ENCODE measurements at places on chromosomes 2 and 18.

GRCh38 chr2:112897624-112897978, 13.4 kb upstream of the IL37 start:
- DNase-seq: no peak

DNA sequence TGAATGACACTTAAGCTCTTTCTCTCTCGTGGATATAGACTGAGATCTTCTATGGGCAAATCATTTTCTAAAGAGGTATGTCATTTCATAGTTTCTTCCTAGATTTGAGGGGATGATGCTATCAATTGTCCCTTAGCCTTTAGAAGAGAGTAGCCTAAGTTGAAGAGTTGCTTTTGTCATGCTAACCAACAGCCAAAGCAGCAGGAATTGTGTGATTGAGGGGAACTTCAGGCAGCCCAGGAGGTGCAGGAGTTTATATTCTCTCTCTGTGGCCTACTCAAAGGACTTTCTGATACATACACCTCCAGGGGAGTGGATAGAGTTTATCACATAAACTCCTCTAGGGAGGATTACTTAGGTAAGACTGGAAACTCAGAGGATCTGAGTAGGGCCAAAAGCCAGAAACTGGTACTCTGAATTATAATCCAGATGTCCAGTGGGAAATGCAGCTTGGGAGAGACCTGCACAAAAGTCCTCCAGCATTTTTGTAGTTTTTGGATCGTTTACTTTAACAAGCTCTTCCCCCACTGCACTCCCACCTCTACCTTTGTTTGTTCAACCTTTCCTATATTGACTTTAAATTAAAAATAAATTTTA, 150.7 kb upstream of the CCDC68 start:
- DNase-seq: no peak

- peak; percentile 92 for DNase-seq
Measured at GRCh38 chr2:28413152-28413898, 20.7 kb downstream of the FOSL2 start.

DNA sequence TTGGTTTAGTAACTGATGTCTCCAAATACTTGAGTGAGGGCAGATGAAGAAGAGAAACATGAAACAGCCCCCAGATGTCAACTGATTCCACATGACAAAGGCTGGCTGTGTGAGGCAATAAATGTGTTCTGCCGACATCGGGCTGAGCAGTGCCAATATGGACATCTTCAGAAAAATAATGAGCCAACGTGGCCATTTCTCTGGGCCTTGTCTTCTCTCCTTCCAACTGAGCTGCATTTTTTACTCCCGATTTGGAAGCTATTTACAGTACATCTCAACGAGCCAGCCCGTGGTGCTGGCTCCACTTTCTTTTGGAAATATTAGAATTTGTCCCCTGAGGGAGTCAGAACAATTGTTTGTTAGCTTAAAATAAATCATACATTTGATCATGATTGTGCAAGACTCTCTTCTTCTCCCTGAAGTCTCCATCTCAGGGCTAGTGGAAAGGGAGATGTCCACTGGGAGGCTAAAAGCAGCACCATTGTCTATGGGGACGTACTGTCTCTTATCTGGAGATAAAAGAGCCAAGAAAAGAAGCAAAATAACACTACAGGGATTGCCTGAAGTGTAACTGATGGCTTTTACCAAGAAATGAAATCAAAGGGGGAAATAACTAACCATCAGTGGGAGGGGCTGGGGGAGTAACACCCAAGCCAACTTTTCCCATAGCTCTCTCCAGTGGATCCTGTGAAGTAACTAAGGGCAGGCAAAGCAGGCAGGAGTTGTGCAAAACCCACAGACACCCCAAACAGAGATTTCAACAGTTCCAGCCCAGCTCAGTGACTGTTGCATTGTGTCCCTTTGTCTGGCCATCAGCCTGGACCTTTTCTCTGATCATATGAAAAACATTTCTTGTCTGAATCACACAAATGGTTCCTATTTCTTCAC, 114.8 kb downstream of the RDH14 start:
- no peak for DNase-seq

DNA sequence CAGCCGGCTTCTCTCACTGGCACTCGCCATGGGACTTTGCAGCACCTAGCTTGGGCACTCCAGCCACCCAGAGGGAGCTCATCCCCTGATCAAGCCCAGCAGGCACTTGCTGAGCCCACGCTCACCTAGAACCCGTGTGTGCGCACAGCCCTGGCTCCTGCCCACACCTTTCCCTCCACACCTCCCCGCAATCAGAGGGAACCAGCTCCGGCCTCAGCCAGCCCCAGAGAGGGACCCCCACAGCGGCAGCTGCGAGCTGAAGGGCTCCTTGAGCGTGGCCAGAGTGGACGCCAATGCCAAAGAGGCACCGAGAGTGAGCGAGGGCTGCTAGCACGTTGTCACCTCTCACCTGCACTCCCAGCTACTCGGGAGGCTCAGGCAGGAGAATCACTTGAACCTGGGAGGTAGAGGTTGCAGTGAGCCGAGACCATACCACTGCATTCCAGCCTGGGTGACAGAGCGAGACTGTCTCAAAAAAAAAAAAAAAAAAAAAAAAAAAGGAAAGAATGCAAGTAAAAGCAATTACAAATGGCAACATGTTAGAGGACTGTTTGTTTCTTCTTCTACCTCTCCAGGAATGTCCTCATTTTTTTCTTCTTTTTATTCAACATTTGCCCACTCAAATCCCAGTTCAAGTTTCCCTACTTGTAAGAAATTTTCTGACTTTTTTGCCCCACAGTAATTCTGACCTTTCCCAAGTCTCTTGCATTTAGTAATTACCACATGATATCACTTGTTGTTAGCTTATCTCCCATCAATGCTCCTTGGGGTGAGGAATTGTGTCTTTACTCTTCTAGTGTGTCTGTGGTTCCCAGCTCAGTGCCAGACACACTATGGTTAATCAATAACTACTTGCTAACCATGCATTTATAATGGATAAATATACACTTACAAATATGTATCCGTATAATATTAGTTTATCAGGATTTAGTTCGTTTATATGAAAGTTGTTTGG, 40.6 kb upstream of the ST3GAL5 start:
- no peak for DNase-seq

DNA sequence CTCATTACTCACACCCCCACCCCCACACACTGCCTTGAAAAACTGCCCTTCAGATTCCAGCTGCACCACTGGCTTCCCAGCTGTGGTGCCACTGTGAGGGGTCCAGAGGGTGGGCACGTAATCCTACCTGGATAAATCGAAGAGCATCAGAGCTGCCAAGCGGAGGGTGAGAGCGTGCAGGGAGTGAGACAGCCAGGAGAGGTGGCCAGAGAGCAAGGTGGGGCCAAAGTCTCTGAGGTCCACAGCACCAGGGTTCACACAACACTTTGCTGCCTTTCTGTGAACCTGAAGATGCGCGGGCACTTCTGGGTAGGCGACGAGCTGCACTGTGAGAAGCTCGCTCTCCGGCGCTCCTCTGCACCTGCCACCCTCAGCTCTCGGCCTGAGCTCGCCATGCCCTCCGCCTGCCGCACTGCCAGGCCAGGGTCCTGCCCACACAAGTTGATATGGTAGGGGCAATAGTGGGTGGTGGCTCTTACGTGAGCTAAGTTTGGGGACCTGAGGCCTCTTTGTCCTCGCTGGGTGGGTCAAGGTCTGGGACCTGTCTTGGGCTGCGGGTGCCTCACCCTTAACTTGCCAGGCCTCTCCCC, 83.9 kb downstream of the MARCO start:
- no peak for DNase-seq

- no peak for DNase-seq
Measured at GRCh38 chr2:127630096-127630863, 15.7 kb upstream of the GPR17 start.

- DNase-seq: no peak
Measured at GRCh38 chr18:22238036-22238435, 68.6 kb downstream of the GATA6 start.

- DNase-seq: no peak
Measured at GRCh38 chr2:49167131-49167530, 12.8 kb upstream of the FSHR start.

DNA sequence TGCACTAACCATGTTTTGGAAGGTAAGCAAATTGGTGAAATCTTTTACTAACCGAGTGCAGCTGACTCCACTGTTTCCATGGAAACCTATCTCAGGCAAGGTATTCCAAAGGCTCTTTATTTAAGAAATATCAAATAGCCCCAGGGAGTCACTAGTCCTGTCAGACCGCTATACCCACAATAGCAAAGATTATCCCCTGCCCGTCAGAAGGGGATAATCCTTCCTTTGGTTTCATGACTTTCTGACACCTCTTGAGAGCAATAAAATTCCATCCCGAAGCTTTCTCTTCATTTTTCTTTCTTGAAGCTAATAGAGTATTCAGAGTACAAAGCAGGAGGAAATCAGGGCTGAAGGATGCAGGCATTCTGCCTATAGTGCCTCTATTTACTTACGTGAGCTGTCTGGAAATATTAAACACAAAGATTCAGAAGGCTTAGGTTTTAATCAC, 34.7 kb upstream of the MAP2 start:
- no peak for DNase-seq

DNA sequence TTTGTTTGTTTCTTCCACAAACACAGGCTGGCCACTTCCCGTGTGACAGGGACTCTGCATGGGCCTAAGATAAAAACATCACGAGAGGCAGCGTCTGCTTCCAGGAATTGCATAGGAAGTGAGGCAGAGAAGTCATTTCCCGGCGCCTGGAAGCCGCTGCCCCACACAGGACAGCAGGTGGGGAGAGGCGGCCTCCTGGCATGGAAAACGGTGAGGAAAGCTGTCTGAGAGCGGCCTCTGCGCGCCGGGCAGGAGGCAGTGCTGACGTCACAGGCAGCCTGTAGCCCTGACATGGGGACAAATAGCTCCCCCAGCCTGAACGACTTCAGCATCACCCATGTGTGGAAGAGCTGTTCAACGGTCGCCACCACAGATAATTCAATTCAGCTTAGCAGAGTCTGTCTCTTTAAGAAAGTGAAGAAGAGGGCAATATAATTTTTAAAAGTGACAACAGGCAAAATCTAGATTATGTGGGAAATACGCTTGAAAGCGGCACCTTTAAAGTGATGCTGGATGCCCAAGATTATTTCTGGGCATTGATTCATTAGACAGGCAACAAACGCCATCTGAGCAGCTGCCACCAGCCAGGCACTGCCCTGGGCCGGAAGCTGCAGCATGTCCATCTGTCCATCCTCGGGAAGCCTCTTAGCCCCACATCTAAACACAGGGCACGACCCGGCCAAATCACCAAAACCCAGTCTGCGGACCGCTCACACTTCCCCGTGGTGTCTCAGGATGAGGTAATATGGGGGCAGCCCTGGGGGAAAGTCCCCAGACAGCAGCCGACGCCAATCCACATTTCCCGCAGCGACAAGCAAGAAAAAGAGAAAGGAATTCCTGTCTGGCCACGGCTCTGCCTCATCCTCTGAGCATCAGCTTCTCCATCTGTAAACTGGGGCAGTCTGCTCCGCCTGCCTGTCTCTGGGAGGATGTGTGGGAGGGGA, 138.9 kb downstream of the PXDN start:
- DNase-seq: peak; percentile 47

- DNase-seq: no peak
Measured at GRCh38 chr2:99354070-99354469, 16.9 kb downstream of the EIF5B start.

GRCh38 chr2:26727641-26728561, 35.4 kb downstream of the KCNK3 start:
- DNase-seq: no peak

GRCh38 chr2:102021779-102022178, 30.0 kb downstream of the IL1R2 start:
- no peak for DNase-seq

DNA sequence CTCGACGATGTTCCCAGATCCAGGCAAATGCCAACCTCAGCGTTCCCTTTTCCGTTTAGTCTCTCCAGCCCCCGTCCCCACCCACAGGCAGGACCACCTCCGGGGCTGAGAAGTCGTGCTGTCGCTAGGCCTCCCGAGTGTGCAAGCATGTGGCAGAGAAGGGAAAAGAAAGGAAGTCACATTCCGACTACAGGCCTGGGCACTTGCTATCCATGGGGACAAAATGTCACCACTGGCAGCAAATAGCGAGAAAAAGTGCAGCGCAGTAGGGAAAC, 420 bp downstream of the PIGN start:
- DNase-seq: no peak

DNA sequence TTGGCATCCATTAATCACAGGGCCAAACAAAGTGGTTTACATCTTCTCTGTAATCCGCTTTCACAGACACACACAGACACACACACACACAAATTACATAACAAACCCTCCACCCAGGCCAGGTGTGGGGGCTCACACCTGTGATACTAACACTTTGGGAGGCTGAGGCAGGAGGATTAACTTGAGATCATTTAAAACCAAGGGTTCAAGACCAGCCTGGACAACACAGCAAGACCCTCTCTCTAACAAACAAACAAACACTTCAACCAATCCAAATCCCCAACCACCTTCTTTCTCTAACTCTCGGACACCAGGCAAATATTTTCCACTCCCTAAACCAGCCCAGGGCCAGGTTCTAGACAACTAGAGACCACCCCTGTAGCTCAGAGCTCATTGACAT, 79.5 kb upstream of the XPO1 start:
- DNase-seq: no peak

GRCh38 chr2:235238537-235238936, 255.3 kb upstream of the AGAP1 start:
- no peak for DNase-seq

- no peak for DNase-seq
Measured at GRCh38 chr2:174383796-174384195, 11.7 kb upstream of the SCRN3 start.

- DNase-seq: no peak
Measured at GRCh38 chr18:42228581-42228980, 273.5 kb downstream of the PIK3C3 start.

GRCh38 chr2:130302164-130302886, 40.4 kb upstream of the IMP4 start:
- no peak for DNase-seq

DNA sequence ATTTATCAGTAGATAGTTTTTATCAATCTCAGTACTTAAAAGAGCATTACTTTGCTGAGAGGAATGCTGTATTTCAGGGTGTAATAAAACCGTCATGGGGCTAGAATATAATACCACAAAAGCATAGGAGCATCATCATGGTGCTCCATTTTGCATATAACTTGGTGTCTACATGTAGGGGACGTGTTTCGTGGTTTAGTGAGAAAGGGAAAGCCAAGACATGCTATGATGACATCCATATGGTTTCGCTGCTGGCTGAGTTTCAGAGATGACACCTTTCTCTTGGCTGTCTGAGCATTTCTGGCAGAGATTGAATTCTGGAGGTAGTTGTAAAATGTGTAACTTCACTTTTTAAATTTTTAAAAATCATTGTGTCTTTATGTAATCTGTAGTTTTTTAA, 32.4 kb downstream of the WDR43 start:
- no peak for DNase-seq

- DNase-seq: no peak
Measured at GRCh38 chr2:230018153-230018552, 50.6 kb downstream of the SLC16A14 start.

GRCh38 chr2:172647439-172647838, 88.2 kb upstream of the RAPGEF4 start:
- DNase-seq: no peak

DNA sequence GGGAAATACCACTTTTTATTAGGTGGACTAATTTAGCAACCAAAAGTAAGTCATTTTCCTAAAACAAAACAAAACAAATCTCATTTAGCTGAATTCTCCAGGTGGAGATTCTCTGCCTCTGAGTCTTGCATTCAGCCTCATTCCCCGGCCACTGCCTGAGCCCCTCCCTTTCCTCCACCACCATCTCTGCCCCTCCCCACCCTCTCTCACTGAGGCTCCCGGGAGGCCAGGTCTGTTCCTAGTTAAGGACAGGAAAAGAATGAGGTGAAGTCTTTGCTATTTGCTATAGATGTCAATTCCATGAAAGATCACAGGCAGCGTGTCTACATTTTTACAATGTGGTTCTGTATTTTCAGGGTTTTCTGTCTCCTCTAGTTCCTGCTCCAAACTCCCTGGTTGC, 83.0 kb upstream of the SOX11 start:
- no peak for DNase-seq
